ENCODE measurements at places on chromosomes 2 and 18.

DNA sequence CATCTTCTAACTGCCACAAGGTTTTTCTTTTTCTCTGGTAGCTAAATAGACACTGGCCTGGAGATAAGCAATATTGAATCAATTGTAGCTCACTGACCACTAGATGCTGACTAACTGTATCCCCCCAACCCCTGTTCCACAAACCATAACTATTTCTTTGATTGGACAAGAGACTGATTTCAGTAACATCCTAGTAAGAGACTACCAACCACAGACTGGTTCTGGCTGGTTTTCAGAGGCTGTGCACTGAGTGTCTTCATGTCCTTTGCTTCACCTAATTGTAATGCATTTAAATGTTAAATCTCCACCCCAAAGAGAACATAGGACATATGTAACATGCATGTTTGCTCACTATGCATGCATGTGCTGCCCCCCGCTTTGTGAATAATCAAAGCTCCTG lies 3.2 kb upstream of the AAK1 start:
- DNase-seq = no peak

DNA sequence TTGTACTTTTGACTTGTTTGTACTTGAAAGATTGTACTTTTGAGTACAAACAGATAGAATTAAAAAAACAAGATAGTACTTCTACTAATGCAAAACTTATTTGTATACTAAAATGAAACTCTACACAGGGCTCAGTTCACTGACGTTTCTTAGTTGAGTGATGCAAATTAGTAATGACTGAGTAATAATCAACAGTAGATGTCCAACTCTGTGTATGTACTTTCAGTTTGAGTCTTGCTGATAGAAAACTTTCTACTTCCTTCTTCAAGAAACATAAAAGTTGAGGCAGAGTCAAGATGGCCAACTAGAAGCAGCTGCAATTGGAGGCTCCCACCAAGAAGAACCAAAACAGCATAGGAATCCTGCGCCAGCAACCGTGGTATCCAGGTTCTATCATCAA lies 585.0 kb downstream of the NR4A2 start:
- DNase-seq = no peak

DNA sequence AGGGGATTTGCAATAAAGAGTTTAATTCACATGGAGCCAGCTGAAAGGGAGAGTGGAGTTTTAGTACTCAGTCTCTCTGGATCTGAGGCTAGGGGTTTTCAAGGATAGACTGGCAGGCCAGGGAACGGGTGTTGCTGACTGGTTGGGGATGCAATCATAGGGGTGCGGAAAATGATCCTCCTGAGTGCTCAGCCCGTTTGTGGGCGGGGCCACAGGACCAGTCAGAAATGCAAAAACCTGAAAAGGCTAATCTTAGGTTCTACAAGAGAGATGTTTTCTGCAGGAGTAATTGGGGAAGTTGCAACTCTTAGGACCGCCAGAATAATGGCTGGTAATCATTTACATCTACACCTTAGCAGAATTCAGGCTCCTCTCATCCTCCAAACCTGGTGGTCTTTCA lies 2.5 kb downstream of the NFU1 start:
- DNase-seq = no peak

GRCh38 chr2:212953170-212953920 lies 198.1 kb downstream of the IKZF2 start:
- no peak for DNase-seq

- no peak for DNase-seq
Observed at GRCh38 chr18:11533942-11534496, 75.4 kb upstream of the SLC35G4 start.
